ENCODE measurements at places on chromosomes 16 and 17.

- DNase-seq: no peak
These were observed 52.2 kb downstream of the FBXL20 start for GRCh38 chr17:39349246-39349645.

- no peak for DNase-seq
These were observed 237.1 kb upstream of the DYNLRB2 start for GRCh38 chr16:80303691-80304090.

GRCh38 chr16:64276646-64277045 is 845.2 kb downstream of the CDH11 start:
- no peak for DNase-seq

DNA sequence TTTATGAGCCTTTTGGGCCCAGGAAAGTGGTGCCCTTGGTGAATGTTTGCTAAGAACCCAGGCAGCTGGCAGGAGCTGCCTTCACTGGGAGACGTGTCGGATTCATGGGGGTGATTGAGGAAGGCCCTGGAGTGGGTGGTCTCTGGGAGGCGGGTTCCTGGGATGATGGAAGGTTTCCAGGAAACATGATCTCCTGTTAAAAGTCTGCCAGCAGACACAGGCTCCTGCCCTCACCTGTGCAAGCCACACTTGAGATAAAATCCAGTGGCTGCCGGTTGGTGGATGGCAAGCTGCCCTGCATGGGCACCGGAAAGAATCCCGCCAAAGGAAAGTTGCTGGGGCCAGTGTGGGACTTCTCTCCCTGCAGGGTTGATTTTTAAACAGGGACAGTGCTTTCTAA is 189.0 kb upstream of the CIBAR2 start:
- no peak for DNase-seq

- no peak for DNase-seq
These were observed 407 bp upstream of the TMEM94 start for GRCh38 chr17:75456039-75456416.

Measured in T-helper 2 cell (primary cell).